ENCODE measurements at places on chromosomes 3 and 15.

DNA sequence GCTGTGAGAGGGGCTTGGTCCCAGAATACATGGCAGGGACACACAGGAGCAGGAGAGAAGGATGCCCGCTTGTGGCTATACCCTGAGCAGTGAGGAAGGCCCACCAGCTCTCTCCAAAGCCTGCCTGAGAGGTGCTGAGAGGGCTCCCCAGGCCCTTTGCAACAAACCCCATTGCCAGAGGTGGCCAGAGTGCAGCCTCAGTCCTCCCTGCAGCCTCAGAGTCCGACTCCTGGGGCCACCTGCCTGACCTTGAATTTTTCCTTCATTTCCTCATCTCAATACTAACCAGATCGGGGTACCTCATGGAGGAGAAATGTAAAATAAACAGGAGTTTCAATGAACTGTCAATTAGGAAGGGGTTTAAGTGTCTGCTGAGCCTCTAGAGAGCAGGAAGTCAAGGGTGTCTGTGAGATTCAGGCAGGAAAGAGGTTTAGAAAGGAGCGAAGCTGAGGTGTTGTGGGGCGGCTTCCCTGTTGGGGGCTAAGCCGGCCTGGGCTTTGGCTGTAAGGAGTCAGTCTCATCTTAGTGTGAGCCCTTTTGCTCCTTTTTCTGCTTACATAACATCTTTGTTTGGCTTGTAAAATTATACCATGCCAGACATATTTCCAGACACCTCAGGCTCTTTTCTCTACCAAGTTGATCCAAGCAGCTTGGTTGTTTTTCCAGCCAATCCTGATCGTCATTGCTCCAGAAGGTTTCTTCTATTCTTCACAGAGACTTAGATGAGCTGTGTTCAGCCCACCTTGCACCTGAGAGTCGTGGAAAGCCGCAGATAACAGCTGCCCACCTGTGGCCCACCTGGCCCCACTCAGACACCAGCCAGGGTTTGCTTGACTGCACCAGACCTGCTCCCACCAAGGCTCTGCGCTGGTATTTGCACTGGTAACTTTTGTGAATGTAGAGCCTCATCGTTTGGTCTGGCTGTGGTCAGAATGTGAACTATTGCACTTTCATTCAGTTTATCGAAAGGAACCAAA lies 36.7 kb downstream of the CMTM7 start:
- no peak for DNase-seq

DNA sequence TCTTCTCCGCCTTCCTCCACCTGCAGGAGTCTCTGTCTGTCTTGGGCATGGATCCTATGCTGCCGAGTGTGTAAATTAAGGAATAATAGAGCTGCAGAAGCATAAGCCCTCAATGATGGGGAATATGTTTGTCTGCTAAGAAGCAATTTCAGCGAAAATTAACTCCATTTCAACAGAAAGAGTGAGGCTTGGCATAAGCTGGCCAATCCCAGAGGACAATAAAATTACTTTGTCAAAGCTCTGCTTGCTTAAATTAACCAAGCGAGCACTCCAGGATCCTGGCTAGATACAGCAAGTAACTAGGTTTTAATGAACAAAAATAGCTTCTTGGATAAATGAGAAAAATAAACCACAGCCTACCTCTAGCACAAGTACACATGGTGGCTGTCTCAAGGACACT lies 33.5 kb upstream of the PRR20G start:
- DNase-seq = no peak

- DNase-seq = no peak
These were observed 68.3 kb upstream of the GLCE start for GRCh38 chr15:69092159-69092558.

- DNase-seq = no peak
These were observed at the start of gene SLC38A3 for GRCh38 chr3:50204804-50205412. Gene SLC38A3, plus strand, starts transcription at chr3:50205271. Its CDS starts 8,929 bp downstream, at chr3:50214200.

DNA sequence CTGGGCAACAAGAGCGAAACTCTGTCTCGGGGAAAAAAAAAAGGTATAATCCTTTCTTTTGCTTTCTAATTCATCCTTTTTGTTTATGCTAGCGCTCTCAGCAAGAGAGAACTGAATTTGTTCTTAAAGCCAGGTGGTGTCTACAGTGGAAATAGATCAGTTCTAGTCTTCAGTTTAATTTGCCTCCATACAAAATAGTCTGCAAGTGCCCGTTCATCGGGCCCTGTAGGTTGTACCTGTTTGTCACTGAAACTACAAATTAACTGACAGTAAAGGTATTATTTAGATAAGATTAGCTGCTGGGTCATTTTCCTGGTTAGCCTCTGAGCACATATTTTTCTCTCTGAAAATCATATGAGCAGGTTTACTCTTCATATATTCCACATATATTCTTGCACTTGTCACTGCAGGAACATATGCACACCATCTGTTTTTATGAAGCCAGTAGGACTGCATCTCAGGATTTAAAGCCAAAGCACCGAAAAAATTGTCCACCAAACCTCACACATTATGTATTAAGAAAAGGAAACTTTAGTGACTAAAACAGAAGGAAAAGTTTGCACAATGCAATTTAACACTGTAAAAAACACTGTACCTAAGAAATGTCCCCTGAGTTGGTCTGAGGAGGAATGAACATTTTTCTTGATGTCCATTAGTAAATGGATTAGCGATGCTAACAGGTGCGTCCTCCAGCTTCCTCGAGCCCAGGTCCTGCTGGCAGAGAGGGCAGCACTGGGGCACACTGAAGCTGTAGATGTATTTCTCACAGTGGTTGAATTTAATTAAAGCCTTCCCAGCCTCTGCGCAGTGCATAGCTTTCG lies 437 bp downstream of the MKRN2OS start:
- no peak for DNase-seq

DNA sequence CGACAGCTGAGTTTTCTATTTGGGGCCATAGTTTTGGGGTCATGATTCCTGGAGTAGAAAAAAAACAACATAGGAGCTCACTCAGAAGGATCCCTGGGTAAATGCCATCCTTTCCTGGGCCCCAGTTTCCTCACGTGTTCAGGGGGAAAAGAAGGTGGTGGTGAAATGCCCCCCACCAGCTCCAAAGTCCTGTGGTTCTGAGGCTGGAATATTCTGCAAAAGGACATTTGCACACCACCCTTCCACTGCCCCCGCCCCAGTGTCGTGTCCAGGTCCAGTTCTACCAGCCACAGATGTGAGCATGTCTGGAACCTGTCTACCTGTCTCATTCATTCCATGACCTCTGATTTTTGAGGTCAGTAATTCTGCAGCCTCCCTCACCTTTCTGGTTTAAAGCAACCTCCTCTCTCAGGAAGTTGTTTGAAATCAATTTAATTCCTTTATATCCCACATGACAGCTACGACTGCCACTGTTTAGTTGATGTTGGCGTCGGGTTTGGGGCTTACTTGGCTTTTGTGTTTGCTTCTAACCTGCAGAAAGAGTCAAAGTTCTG lies 82.1 kb downstream of the SMAD3 start:
- no peak for DNase-seq

GRCh38 chr3:155283092-155284056 lies 10.1 kb downstream of the STRIT1 start:
- DNase-seq = no peak

- DNase-seq = no peak
These were observed 466.4 kb downstream of the DIPK2A start for GRCh38 chr3:144437989-144438388.

- DNase-seq = no peak
These were observed 59.8 kb upstream of the BOC start for GRCh38 chr3:113151461-113152031.

DNA sequence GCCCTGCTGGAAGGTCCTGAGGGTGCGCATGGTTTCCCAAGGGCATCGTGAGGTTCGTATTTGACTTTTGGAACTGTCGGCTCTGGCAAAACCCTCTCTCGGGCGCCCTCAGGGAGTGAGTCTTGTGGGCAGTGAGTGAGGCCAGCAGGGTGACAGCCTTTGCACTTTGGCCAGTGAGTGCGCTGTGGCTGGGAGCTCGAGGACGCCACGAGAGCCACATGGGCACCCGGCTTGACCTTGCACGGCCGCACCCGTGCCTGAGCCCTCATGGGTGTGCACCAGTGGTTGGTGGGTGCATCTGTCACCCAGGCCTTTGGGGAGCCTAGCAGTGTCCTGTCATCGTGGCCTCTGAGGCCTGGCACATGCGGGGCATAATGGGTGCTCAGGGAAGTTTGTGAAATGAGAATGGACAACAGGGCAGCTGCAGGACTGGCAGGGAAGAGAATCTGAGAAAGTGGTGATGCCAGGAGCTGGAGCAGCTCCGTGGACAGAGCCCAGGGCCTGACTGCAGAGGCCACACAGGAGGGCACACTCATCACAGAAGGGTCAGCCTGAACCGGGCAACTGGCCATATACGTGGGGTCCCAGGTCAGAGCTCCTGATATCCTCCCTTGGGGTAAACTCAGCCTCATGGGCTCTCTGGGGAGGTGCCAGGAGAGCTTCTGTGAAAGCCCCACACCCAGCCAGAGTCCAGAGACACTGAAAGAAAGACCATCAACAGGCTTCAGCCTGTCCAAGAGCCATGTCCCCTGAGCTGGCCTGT lies 30.4 kb upstream of the SNRPA1 start:
- no peak for DNase-seq

DNA sequence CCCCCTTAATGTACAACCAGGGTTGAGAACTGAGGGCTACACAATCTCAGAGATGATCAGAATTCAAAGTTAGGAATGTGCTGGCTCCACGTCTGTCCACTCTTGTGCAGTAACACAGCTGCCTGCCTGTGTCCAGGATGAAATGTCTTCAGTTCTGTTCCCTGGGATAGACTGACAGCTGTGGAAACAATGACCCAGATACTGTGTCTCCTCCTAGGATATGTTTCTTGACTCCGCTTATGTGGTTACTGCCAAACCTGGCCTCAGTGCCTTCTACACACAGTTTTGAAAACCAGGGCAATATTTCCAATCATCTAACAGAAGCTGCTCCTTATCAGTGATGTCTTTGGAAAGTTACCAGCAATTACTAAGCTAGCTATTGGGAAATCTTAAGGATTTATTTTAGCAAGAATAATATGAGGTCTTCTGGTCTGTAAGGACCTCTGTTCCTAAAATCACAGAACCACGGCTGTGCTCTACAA lies 67.6 kb downstream of the NOX5 start:
- no peak for DNase-seq

DNA sequence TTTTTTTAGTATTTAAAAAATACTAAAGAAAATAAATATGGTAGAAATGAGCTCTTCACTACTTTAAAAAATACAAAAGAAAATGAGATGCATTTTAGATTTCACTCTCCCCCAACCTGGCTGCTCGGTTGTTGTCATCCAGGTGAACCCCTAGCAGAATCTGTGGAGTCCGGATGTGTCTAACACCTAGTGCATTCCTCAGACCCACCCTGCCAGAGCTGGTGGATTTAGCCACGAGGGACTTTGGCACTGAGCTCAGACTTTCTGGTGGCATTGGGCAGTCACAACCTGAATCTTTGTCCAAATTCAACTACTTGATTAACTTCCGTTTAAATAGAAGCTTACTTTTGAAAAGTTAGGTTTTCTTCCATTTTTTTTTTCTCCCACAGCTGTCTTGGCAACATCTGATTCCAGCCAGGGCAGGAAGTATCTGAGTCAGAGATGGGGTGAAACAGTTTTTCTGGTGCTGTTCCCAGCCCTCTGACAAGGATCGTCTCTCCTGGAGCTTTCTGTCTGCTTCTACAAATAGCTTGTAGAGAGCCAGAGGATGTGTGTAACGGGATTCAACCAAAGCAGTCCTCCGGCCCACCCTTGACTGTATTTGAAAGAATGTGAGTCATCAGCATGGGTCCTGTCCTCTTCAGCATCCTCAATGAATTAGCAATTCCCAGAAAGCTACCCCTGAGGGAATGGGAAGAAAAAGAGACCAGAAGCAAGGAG lies 301.8 kb upstream of the MCTP2 start:
- no peak for DNase-seq

DNA sequence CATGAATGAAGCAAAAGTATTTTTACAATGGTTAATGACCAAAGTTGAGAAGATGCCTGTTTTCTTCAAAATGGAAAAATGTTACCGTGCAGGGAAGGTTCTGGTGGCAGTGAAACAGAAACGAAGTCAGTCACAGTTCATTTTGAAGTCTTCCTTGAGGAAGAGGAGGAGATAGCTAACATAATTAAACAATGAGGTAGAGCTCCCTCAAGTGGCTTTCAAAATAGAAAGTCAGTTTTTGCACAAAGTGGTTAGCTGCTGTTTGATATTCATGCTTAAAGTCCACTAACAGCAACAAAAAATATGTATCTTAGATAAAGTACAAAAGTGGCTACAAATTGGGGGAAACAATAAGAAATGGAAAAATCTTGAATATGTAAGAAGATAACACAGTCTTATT lies 87.3 kb downstream of the TFG start:
- DNase-seq = no peak

DNA sequence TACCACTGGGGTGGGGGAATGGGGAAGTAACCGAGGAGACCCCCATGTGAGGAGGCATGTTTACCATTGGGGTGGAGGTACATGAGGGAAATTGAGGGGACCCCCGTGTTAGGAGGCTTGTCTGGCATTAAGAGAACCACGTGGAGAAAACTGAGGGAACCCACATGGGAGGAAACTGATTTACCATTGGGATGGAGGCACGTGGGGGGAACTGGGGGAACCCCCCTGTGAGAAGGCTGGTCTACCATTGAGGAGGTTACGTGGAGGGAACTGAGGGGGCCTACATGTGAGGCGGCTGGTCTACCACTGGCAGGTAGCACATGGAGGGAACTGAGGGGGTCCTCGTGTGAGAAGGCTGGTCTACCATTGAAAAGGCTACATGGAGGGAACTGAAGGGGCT lies 159.4 kb downstream of the FBLN2 start:
- DNase-seq = no peak

Measured in activated CD8-positive, alpha-beta memory T cell treated with anti-CD3 and anti-CD28 coated beads for 48 hours (primary cell).